Uterus (tissue), 4 donors: ENCODE measurements at places on chromosomes 5 and 9.

- peak; percentile 20 for DNase-seq
These were observed 243.5 kb downstream of the ENC1 start for GRCh38 chr5:74396913-74397622.

GRCh38 chr5:96641368-96642280 lies 20.6 kb upstream of the CAST start:
- DNase-seq: no peak

- DNase-seq: no peak
These were observed 396.0 kb upstream of the ZNF608 start for GRCh38 chr5:125142458-125142857.

DNA sequence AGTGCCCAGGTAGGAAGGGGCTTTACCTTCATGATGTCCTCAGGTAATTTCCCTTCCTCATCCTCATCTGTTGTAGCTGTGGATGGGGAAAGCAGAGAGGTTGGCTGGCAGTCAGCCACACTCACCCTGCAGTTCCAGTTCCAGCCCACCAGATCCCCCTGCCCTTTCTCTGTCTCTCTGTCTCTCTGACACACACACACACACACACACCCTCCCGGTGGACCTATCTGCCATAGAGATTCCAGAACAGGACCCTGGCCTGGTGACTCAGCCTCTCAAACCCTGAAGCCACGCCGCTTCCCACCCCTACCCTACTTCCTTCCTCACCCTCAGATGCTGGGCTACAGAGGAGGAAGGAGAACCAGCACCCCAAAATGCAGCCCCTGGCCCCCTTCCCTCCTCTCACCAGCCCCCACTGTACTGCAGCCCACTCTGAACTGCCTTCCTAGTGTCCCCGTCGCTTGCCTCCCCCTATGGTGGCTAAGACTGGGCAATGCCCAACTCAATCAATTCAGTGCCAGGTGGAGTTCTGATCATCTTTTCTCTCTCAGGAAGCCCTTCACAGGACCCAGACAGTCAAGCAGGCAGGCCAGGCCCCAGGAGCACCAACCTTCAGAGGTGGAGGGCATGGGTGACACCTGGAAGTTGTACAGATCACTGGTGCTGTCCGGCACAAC lies 4.8 kb downstream of the IRF1 start:
- DNase-seq: peak; percentile 13

DNA sequence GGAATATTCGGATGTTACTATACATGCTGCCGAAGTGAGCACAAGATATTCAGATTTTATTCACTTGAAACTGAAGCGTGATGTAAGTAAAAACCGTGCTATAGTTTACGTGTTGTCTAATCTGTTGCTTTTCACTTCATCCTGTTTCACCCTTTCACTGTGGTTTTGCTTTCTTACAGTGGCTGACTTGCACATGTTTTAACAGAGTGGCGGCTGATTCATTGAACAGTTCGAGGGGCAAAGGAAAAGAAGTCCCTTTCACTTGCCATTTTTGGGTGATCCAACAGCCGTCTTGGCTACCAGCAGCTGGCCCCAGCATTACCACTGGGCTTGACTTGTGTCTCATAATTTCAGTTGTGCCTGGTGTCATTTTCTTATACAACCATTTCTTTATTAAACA lies 134.0 kb downstream of the IRX1 start:
- DNase-seq: no peak

- no peak for DNase-seq
These were observed 1129.2 kb downstream of the DTWD2 start for GRCh38 chr5:117859176-117859575.

DNA sequence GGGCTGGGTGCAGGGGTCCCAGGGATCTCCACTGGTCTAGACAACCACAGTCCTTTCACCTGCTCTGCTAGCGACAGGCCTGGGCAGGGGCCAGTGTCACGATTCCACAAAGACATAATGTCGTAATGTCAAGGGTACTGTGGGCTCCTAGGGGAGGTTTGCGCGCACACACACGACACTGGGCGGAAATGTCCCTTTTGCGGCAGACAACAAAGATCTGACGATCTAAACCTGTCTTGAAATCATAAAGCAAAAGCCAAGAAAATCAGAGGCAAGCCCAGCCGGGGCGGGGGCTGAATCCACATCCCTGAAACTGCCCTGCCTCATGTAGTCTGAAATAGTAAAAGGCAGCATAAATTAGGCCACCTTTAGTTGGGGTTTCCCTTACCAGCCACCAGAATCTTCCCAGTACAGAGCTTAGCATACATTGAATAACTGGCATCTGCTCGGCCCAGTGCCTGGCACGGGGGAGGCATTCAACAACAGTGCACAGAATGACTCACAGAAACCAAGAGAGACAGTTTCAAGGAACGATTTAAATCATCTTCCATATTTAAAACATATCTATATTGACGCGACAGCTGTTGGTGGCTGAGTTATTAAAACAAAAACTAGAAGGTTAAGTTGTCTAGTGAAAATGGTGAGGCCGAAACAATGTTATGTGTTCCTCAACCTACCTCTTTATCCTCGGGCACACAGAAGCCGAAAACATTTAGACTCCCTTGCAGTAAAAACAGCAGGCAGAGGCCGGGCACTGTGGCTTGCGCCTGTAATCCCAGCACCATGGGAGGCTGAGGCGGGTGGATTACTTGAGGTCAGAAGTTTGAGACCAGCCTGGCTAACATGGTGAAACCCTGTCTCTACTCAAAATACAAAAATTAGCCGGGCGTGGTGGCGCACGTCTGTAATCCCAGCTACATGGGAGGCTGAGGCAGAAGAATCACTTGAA lies 151.0 kb downstream of the MYO10 start:
- DNase-seq: no peak

DNA sequence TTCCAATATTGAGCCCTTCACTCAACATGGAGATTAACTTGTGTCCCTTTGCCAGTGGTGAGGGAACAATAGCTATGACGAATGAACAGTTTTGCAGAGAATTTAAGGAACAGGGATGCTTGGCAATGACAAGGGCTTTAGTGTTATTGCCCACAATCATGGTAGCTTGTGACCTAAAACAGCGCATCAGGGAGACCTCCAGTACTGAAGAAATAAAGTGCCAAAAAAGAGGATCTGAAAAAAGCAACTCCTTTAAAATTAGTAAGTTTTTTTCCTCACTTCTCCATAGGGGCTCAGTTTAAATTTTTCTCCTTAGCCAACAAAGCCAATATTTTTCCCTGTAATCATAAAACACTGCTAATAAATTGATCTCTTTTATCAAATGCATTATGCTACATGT lies 41.8 kb upstream of the PAM start:
- no peak for DNase-seq
